ENCODE measurements at places on chromosomes 12 and 14. TPM values are rescaled to one million over a fixed set of nuclear protein-coding genes. Genes with fewer than 3 reads are reported as not detected.
A peak's percentile ranks its signal among the peaks of the same experiment; 100 is the strongest.

- no peak for DNase-seq
These were observed 27.6 kb downstream of the TCTN1 start for GRCh38 chr12:110641521-110641920.

NDRG2 gene
- total RNA-seq: 2.3 TPM

GRCh38 chr12:130879212-130879686 is 7.4 kb downstream of the RAN start:
- DNase-seq: peak; percentile 56

- DNase-seq: no peak
These were observed 18.2 kb downstream of the RTN1 start for GRCh38 chr14:59852350-59852749.

DNA sequence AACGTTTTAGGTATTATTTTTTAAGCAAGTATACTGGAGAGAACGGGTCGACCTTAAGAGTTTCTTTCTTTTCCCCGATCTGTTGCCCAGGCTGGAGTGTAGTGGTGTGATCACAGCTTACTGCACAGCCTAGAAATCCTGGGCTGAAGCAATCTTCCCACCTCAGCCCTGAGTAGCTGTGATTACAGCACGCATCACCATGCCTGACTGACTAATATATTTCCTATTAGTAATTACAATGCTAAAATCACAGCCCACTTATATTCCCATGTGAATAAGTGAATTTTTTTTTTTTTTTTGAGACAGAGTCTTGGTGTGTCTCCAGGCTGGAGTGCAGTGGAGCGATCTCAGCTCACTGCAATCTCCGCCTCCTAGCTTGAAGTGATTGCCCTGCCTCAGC is 50.4 kb downstream of the DICER1 start:
- DNase-seq: no peak

SDR9C7 gene
- not detected for total RNA-seq

DNA sequence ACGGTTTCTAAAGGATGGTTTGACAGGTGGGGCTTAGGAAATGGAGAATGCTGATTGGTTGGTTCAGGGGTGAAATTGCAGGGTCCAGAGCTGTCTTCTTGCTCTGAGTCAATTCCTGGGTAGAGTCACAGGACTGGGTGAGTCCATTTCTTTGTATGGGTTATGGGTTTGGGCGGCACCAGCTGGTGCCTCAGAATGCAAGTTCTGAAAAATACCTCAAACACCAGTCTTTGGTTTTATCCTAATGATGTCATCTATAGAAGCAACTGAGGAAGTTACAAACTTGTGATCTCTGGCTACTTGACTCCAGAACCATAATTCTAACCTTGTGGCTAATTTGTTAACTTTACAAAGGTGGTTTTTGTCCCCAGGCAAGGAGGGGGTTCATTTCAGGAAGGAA is 47.6 kb upstream of the EIF5 start:
- no peak for DNase-seq

RNASE7 gene
- total RNA-seq: not detected

GRIN2B gene
- total RNA-seq: not detected

MARCHF9 gene
- total RNA-seq: 22.7 TPM

- DNase-seq: no peak
These were observed 426.0 kb downstream of the GALC start for GRCh38 chr14:87566991-87567390.

DNA sequence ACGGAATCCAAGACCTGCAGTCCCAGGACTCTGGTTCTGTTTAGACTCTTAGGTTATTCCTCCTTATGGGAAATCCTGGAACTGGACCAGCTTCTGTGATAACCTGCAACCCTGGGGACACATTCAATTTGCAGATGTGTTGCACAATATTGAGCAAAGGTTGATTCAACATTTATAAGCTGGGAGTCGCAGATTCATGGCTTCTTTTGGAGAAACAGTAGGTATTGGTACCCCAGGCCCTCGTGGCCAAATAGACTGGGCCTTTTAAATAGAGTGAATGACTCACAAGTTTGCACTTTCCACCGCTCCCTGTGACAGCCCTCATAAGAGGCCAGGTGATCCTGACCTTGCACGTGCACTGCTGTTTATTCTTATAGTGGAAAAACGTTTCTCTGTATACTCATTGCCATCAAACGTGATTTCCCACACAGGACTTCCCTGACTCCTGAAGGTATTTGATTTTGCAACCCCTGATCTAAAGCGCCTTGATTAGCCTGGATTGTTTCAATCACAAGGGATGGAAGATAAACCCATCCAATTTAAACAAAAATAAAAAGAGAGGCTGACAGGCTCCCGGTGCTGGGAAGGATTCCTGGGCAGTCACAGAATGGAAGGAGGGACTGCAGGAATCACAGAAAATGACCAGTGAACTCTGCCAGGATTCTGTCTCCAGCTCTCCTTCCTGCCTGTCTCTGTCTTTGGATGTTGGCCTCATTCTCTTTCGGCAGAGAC is 98.0 kb downstream of the VCPKMT start:
- no peak for DNase-seq

GRCh38 chr12:106303202-106303820 is 778 bp downstream of the TCP11L2 start:
- DNase-seq: peak; percentile 96

NRXN3 gene
- not detected for total RNA-seq

GRCh38 chr12:78101113-78101876 is 270.6 kb downstream of the NAV3 start:
- no peak for DNase-seq

TESPA1 gene
- 168 TPM for total RNA-seq

DNA sequence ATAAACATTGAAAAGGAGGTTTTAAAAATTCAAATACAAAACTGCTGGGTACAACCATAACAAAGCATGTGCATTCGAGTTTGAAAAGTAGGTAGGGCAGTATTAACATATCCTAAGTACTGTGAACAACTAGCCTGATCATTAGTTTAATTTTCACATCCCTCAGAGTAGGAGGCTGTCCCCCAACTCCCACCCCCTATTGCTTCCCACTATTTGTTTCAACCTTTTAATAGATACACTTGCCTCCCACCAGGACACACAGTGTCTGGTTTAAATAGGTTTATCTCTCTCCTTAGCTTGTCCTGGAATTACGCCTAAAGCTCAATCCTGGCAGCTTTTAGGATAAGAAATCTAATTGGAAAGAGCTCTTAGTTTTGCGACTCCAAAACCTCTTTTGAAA is 2.1 kb downstream of the TAOK3 start:
- DNase-seq: no peak

IGFBP6 gene
- total RNA-seq: not detected

CCDC175 gene
- total RNA-seq: not detected

DNA sequence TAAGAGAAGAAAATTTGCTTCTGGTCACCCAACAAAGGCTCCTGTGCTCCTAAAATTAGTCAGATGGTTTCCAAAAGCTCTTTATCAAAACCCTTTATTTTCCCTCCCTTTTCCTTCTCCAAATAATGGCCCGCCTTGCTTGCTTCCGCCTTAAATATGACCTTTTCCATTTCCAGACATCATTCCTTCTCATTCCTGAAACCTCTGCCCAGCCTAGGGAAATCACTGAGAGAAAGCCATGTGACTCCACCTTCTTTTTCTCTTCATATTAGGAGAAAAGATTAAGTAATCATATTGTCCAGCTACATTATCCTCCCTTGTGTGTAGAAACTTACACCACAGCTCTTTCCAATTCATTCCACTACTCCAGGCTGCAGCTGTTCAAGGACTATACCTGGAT is 75.7 kb upstream of the GPHB5 start:
- DNase-seq: no peak

- DNase-seq: peak; percentile 64
These were observed 48.3 kb downstream of the NFKBIA start for GRCh38 chr14:35355981-35356841.

GRCh38 chr14:84468153-84468552 is 1061.8 kb upstream of the FLRT2 start:
- DNase-seq: no peak

GRCh38 chr14:21723431-21724045 is 49.9 kb upstream of the OR4E1 start:
- peak; percentile 79 for DNase-seq

GRCh38 chr14:50836515-50836914 is 5.6 kb upstream of the NIN start:
- no peak for DNase-seq

GRCh38 chr12:92528586-92528985 is 174.2 kb upstream of the PLEKHG7 start:
- no peak for DNase-seq

DNA sequence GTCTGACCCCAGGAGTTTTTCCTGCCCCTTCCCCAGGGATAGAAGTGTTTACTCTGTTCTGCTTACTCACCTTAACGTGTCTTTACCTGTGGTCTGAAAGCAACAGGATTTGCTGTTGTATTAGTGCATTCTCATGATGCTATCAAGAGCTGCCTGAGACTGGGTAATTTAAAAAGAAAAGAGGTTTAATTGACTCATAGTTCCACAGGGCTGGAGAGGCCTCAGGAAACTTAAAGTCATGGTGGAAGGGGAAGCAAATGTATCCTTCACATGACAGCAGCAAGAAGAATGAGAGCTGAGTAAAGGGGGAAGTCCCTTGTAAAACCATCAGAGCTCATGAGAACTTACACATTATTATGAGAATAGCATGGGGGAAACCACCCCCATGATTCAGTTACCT is 240.4 kb downstream of the SNAPC1 start:
- DNase-seq: no peak

PRR4 gene
- total RNA-seq: 0.62 TPM

JKAMP gene
- 28.6 TPM for total RNA-seq

- DNase-seq: no peak
These were observed 3.3 kb upstream of the P3H3 start for GRCh38 chr12:6824901-6825381.

DNA sequence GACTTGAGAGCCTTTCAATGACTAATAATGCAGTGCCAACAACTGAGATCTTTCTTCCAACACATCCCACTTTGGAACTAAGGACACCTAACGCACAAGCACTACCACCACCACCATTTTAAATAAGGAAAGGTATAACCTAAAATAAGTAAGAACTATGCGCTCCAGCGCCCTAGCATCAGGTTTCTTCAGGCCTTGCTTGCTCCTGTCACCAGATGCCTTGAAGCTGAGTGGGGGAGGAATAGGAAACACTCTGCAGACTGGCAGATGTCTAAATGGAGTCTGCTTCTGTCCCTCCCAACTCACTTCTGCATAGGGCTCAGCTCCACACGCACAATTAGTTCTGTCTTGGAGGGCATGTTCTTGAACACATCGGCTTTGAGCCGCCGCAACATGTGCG is 15.1 kb downstream of the CHD4 start:
- DNase-seq: no peak

RERGL gene
- not detected for total RNA-seq

GRCh38 chr12:79067977-79068376 is 203.4 kb downstream of the SYT1 start:
- no peak for DNase-seq

DNA sequence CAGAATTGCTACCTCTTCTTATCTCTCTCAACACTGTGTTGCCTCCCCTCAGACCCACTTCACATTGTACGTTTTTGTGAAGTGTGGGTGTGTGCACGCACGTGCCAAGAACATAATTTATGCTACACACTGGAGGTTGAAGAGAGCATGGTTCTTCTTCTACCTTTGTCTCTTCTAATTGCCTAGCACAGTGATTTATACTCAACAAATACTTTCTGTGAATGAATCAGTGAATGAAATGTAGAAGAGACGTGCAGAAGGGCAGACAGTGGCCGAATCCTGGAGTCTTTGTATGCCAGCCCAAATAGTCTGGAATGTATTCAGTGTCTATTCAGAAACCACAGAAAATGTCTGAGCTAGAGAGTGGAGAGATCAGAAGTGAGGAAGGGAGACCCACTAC is 4.6 kb upstream of the SAMD4A start:
- DNase-seq: no peak

ZDHHC22 gene
- total RNA-seq: not detected

DNA sequence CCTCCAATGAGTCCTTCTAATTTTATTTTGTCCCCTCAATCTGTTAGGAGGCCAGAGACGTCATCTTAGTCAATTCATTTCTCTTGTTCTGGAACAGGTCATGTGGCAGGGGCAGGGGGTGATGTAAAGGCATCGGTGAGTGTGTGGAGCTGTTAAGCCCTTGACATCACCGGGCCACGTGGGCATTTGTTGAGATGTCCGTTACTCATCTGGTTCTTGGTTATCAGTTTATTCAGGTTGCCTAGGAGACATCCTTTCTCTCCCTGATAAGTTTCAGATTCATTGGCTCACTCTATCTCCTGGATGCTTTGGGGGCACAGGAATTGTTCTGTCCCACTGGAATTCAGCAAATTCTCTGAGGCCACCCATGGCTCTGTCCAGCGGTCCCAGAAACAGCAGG is 33.6 kb upstream of the SEL1L start:
- DNase-seq: no peak

KRT86 gene
- total RNA-seq: 0.64 TPM

DNA sequence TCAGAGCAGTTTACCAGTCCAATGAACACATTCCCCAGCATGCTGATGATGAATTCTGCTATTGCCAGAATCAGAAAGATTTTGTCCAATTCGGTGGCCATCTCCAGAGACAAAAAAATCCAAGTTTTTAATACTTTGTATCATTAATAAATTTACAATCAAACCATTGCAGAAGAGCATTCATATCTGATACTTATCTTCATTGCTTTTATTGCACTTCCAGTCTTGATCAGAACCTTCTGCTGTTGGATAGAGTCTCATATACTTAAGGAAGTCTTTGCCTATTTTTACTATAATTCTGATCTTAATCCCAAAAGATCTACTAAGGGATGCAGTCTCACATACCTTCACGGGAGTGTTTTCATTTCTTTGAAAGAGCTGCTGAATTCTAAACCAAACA is at the start of gene TAS2R42:
Gene TAS2R42, minus strand, starts transcription at position 101 of the 400 bp plus-strand sequence. Its CDS starts 0 bp downstream, at position 101.
- DNase-seq: no peak

CISTR gene
- total RNA-seq: not detected

SLC8A3 gene
- total RNA-seq: 0.79 TPM

- DNase-seq: peak; percentile 85
These were observed 95.6 kb downstream of the GAS2L3 start for GRCh38 chr12:100668945-100669536.

GRCh38 chr12:30095511-30095910 is 311.8 kb upstream of the TMTC1 start:
- no peak for DNase-seq

DNA sequence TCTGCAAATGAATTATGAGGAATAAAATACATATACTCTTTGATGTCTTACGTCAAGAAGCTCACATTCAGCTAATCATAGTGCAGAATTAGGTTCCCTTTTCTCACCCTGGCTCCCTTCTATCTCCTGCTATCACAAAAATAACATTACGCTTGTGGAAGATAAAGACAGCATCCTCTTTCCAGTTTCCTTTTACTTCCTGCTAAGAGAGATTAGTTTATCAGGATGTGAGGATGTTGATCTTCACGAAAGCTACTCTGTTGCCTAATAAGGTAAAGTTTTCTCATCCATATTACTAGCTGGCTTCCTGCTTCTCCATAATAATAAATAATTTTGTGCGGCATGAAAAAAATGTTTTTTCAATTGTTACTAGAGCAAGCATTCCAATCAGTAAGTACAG is 217.7 kb upstream of the DCN start:
- no peak for DNase-seq

GRCh38 chr14:24399447-24399822 is 632 bp downstream of the NYNRIN start:
- no peak for DNase-seq

- DNase-seq: peak; percentile 75
These were observed 137.5 kb upstream of the CCND2 start for GRCh38 chr12:4135919-4136605.
